ENCODE measurements at places on chromosomes 6 and 20. TPM values are rescaled to one million over a fixed set of nuclear protein-coding genes. Genes with fewer than 3 reads are reported as not detected.

GRCh38 chr6:30047220-30047619 lies 13.8 kb upstream of the POLR1H start:
- DNase-seq, result no peak

DNA sequence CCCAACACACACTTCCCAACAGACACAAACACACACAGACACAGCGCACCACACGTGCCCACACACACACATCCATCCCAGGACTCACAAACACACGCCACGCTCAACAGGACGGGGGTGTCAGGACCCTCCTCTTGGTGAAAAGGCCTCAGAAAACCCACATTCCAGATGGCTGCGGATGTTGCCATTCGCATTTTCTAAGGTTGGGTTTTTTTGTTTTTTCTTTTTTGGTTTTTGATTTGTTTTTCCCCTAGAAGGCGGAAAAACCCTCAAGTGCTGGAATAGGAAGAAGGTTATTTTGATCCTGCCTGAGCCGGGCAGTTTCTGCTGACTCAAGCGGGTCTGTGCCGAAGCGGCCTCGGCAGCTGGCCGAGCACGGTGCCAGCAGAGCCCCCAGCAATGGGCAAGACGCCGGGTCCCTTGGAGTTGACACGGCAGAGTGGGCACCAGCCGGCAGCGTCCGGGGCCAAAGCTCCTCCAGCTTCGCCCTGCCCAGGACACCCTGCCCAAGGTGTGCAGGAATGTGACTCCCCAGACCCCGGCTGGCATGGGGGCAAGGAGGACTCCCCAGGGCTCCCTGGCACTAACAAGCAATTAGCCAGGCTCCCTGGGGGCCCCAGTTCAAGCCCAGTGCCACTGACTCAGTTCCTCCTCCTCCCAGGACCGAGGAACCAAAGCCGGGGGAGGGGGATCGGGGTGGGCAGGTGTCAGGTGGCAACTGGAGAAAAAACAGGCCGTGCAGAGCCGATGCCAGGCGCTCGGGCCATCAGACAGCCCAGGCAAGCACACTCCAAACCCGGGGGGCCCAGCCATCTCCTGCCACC lies 40.9 kb upstream of the ZBP1 start:
- no peak for DNase-seq

DNA sequence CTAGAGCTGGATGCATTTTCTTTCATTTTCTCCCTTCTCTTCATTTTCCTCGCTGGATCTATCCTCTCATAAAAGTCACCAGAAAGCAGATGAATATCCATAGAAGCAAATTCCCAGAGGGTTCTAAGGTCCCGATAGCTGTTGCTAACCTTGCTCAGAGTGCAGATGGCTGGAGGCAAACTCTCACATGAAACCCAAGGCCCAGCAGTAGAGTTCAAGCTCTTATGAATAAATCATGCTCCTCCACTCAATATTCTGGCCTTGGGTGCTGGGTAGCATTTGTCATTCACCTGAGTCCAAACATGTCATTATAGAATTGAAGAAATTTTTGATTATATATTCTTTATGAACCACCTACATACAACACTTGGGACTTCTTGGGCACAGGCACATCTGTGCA lies 539.7 kb upstream of the MARCKS start:
- no peak for DNase-seq

DNA sequence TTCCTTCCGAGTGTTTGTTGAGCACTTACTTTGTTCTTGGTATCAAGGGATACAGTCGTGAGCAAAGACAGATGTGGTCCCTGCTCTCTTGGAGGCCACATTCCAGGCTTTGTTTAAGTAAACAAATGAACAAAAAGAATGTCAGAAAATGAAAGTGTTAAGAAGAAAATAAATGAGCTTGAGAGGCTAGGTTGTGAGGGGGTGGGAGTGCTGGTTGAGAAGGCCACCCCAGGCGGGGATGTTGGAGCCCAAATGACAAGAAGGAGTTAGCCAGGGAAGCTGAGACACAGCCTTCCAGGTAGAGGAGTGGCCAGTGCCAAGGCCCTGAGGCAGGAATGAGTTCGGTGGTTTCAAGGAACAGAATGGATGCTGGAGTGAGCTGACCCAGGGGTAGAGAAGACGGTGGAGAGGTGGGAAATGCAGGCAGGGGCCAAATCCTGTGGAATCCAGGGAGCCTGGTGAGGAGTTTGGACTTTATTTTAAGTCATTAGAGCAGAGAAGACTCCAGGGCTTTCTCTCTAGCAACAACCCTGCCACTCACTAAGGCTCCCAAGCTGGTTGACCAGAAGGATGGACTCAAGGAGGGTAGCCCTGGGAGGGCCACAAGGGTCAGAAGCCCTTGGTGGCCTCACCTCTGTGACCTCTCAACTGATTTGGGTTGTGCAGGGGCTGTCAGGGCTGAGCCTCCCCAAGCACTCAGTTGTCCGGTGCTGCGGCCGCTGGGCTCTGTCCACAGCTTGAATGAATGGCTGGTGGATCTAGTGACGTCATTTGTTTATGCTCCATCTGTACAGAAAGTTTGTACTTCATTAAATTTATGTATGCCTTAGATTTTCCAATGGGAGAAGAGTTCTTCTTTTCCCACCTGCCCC lies 66.0 kb upstream of the STX16 start:
- no peak for DNase-seq

DNA sequence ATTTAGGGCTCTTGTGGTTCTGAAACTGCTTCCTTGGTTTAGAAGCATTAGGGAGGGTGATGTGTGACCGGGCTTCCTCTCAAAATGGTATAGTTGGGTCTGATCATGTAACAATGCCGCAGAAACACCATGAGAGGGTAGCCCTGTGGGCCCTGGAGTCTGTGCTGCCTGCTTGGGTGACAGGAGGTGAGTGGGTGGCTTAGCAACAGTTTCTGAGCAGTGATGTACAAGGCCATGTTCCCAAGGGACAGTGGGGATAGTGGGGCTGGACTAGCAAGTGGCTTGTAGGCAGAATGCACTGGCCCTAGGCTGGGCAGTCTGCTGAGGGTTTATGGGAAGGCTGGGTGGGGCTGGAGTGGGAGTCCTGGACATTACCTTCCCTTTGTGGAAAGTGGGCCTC lies 106.9 kb upstream of the MYL9 start:
- DNase-seq, result no peak

DNA sequence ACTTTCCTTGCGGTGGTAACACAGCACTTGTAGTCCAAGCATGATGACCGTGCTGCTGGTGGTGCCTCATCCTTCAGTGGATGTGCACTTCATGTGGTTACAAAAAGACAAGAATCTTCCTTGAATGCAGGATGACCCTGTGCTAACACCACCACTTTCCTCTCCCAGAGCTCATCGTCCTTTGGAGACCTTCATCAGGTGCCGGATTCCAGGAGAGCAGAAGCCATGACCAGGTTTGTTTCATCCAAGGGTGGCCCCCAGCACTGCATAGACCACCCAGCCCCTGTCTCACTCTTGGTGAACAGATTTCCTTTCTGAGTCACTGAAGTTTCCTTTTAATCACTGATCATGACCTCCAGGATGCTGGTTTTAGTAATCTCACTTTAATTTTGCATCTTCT lies 101.2 kb upstream of the SYNDIG1 start:
- DNase-seq, result no peak

GRCh38 chr6:34531580-34532201 lies 24.4 kb downstream of the SPDEF start:
- DNase-seq, result no peak

Gene GSTA2
- total RNA-seq, result 10.7 TPM

Gene RSPH9
- total RNA-seq, result 0.31 TPM

Gene VGLL2
- not detected for total RNA-seq

Gene HLA-DQB1
- 6.1 TPM for total RNA-seq

Gene SIRPB1
- 0.96 TPM for total RNA-seq

Data from progenitor cell of endocrine pancreas (in vitro differentiated cells).